Dermis lymphatic vessel endothelial cell (primary cell): ENCODE measurements at places on chromosomes 5 and 9. TPM values are rescaled to one million over a fixed set of nuclear protein-coding genes. Genes with fewer than 3 reads are reported as not detected.

The PCDHGA8 gene
- 0.54 and 1.5 TPM in 2 replicates for total RNA-seq

The LCN12 gene
- 0.11 TPM in 1 of 2 replicates, not detected in the other for total RNA-seq

The NME5 gene
- total RNA-seq: 1.2 and 2.3 TPM in 2 replicates

The PCDHGA10 gene
- 5.2 and 6.0 TPM in 2 replicates for total RNA-seq

The TTC16 gene
- not detected in 2 replicates for total RNA-seq

The ANKRD31 gene
- total RNA-seq: under 0.01 TPM in 2 replicates

The CCDC180 gene
- 1.5 and 2.2 TPM in 2 replicates for total RNA-seq

The CYFIP2 gene
- 2.4 and 5.7 TPM in 2 replicates for total RNA-seq

The NOXA1 gene
- total RNA-seq: 0.95 and 2.3 TPM in 2 replicates

The FOXE1 gene
- total RNA-seq: not detected in 2 replicates

The HAVCR1 gene
- not detected in 2 replicates for total RNA-seq

The SHROOM1 gene
- total RNA-seq: 2.1 and 2.4 TPM in 2 replicates

The FCN2 gene
- total RNA-seq: not detected in 2 replicates

The CD72 gene
- 0.09 and 0.11 TPM in 2 replicates for total RNA-seq

The PIGO gene
- 7.2 and 7.3 TPM in 2 replicates for total RNA-seq

The SOX30 gene
- total RNA-seq: under 0.01 TPM in 1 of 2 replicates, not detected in the other

The ENHO gene
- not detected in 2 replicates for total RNA-seq

The NSG2 gene
- total RNA-seq: not detected in 2 replicates

The PTPRD gene
- total RNA-seq: 0.43 TPM in 2 replicates

The NEUROG1 gene
- total RNA-seq: not detected in 2 replicates

The C9orf50 gene
- not detected in 2 replicates for total RNA-seq

The BARHL1 gene
- total RNA-seq: not detected in 2 replicates

The HDHD3 gene
- total RNA-seq: 7.0 and 8.1 TPM in 2 replicates

The KCNV2 gene
- total RNA-seq: not detected in 2 replicates

The MSX2 gene
- 0.09 TPM in 1 of 2 replicates, not detected in the other for total RNA-seq

The GZMA gene
- total RNA-seq: 0.33 TPM in 1 of 2 replicates, not detected in the other

The ZNG1F gene
- total RNA-seq: 3.3 and 5.5 TPM in 2 replicates

The ATG10 gene
- 3.4 and 6.2 TPM in 2 replicates for total RNA-seq

The PCDHGA12 gene
- total RNA-seq: 1.5 and 4.9 TPM in 2 replicates

The LCP2 gene
- not detected in 2 replicates for total RNA-seq

The ADAMTS12 gene
- 2.2 and 2.4 TPM in 2 replicates for total RNA-seq

The PCDHGA3 gene
- 0.54 and 0.69 TPM in 2 replicates for total RNA-seq

The ZNF883 gene
- 0.17 TPM in 1 of 2 replicates, not detected in the other for total RNA-seq

The C1QTNF2 gene
- total RNA-seq: under 0.01 and 0.11 TPM in 2 replicates

The TRPM6 gene
- total RNA-seq: 0.09 and 0.33 TPM in 2 replicates

The DNAI1 gene
- 0.11 TPM in 1 of 2 replicates, not detected in the other for total RNA-seq

The LCN2 gene
- not detected in 2 replicates for total RNA-seq

The ACTBL2 gene
- total RNA-seq: under 0.01 TPM in 1 of 2 replicates, not detected in the other

The PCDHA3 gene
- 0.11 and 0.17 TPM in 2 replicates for total RNA-seq

The NUTM2G gene
- not detected in 2 replicates for total RNA-seq

The SLC23A1 gene
- not detected in 2 replicates for total RNA-seq

The TICAM2 gene
- 0.17 and 0.43 TPM in 2 replicates for total RNA-seq

The PCDHB3 gene
- total RNA-seq: 0.22 and 0.69 TPM in 2 replicates

The FOXD4L5 gene
- 0.09 TPM in 1 of 2 replicates, not detected in the other for total RNA-seq
